ENCODE measurements at places on chromosomes 5 and 9.

- DNase-seq = no peak
Measured at GRCh38 chr5:173056783-173057061, 570 bp downstream of the CREBRF start.

DNA sequence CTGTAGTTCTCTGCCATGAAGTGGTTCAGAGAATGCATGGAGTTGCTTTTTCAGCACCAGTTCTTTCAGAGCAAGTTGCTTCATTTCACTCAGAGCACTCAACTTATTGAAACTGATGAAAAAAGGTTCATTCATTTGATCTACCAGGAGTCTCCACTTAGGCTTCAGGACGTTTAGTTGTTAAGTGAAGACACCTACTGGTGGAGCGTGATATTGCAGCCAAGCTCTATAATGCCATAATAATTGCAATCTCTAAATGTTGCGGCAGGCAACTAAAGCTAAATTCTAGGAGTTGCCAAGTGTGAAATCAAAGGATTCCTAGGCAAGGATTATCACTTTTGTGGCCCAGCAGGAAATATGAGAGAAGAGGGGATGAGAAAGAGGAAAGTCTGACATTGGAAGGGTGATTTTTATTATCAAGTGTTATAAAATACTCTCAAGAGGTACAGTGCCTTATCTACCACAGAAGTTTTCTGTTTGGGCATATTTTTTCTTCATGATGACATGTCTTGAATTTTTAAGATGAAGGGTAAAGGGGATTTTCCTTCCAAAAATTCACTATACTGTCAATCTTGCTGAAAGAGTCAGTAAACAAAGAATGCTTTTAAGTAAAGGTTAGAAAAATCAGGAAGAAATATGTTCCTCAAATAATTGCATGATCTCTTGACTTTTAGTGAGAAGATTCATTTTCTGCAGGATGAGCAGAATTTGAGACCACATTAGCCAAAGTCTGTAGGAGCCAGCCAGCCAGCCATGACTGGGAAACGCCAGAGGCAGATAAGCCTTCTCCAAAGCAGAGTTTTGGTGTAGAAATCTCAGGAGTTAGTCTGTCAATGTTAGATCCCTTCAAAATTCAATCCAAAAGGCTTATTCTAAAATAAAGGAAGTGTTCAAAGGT is 83.4 kb downstream of the SH3PXD2B start:
- peak; percentile 66 for DNase-seq

GRCh38 chr5:83551821-83552220 is 80.3 kb downstream of the VCAN start:
- DNase-seq = no peak

- no peak for DNase-seq
Measured at GRCh38 chr5:179400020-179400419, 54.8 kb upstream of the ADAMTS2 start.

DNA sequence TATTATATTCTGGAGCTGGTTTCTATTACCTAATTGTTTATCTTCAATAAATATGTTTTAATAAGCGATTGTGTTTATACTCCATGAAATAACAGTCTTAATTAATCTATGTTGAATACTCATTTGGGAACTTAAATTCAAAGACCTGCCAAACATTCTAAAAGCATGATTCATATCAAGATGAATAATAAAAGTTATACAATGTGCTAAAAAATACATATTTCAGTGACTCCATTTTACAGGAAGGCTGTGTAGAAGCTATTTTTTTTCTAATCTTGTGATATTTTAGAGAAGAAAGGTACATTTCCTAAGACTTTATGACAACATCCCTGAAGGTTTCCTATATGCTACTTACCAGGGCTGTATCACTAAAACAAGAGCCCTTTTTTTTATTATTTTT is 417.9 kb downstream of the NFIB start:
- DNase-seq = peak; percentile 40

DNA sequence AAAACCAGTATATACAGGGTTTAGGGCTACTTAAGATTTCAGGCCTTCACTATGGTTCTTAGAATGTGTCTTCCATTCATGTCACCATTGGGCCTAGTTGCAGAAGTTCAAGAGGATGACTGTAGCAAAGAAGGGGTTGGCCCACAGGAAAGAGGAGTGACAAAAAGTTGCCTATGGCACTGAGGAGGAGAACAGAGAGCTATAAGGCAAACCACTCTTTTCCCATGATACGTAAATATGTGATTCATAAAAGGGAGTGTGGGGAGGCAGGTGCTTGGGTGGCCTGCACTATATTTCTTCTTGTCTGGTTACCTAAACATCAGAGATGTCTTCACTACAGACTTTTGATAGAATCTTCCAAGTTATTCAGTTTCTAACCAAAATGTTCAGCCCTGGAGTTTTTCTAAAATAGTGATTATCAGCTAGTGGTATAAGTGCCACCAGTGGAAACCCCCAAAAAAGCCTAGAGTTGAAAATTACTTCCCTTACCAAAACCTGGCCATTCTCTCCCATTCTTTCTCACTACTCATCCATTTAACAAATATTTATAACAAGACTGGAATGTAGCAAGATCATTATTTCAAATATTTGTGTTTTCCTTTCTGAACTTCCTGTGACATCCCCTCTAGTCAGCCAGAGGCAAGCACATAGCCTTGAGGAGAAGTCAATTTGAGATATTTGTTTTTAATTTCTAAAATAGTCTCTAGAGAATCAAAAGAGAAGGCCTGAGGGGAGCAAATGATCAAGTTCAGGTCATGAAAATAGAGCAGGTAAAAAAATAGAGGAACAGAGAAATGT is 367.4 kb downstream of the EFNA5 start:
- peak; percentile 54 for DNase-seq

DNA sequence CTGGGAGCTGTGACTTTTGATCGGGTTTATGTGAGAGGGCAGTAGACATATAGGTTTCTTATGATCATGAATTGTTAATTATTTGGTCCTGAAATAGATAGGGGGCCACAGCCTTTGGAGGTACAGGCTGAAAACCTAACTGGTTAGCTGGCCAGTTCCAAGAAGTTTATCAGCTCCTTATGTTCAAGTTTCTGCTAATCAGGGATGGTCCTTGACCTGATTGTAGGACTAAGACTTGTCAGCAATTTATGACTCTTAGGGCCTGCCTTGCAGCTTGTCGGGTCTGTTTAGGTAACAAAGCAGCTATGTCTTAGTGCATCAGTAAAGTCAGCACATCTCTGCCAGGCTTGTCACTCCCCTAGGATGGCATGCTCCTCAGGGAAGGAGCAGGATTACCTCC is 151.8 kb upstream of the RUSC2 start:
- no peak for DNase-seq

DNA sequence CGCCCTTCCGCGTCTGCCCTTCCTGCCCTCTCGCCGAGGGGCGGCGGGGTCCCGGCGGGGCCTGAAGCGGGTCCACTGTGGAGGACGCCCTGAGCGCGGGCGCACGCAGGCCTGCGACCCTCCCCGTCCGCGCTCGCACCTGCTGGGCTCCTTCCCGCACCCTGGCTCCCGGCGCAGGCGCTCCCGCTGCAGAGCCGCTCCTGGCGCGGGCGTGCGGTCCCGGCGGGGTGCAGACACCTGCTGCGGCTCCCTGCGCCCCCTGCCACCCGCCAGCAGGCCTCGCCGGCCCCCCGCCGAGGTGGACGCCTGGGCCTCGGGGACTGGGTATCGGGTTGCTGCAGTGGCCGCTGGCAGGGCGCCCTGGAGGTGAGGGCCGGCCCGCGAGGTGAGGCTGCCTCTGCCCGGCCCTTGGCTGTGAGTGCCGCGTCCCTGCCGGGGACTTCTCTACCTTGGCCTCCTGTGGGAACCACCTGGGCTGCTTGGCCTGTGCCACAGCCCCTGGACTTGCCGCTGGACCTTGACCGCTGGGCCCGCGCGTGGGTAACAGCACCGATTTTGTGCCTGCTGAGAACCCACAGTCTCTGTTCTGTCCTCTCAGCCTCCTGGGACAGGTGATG is 627 bp downstream of the ARRDC1 start:
- DNase-seq = no peak

DNA sequence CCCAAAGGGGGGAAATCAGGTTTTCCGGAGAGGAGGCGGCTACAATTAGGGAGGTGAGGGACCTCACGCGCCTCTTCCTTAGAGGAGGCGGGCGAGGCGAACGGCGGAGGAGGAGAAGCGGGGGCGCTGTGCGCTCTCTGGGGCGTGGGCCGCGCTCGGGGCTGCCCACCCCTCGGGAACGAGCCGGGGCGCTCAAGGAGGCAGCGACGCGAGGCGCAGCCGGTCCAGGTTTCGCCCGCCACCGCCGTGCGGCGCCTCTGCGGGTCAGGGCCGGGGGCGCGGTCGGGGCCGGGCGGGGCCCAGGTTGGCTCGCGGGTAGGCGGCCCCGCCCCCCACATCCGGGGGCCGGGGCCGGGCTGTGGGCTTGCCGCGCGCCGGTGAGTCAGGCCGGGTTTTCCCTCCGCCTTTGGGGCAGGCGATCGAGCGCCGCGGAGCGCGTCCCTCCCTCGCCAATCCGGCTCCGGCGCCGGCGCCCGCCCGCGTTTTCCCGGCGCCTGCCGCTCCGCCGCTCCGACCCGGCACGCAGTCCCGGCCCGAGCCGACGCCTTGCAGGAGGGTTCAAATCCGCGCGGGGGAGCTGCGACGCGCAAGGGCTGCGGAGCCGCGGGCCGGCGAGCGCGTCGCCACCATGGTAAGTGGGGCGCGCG is at the start of gene N4BP3:
N4BP3 (plus strand) TSS at position 392 of the 647 bp plus-strand sequence. CDS start 6,052 bp downstream, outside the sequence.
- peak; percentile 91 for DNase-seq

DNA sequence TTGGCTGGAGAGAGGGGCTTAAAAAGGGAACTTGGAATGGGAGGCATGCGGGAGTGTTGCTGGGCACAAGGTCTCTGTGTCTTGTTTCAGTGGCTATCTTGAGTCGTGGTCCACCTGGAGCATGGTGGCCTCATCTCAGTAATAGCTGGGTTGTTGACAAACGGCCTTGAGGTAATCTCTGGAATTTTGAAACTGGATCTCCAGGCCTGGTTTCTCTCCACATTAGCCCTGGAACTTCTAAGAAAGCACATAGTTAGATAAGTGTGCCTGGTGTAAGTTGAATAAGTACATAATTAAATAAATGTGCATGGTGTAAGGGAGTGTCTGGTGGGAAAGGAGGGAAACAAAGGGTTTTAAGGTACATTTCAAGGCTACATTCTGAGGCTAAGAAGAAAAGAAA is 62.2 kb downstream of the INIP start:
- no peak for DNase-seq

- no peak for DNase-seq
Measured at GRCh38 chr9:99868845-99869244, 37.6 kb upstream of the STX17 start.

DNA sequence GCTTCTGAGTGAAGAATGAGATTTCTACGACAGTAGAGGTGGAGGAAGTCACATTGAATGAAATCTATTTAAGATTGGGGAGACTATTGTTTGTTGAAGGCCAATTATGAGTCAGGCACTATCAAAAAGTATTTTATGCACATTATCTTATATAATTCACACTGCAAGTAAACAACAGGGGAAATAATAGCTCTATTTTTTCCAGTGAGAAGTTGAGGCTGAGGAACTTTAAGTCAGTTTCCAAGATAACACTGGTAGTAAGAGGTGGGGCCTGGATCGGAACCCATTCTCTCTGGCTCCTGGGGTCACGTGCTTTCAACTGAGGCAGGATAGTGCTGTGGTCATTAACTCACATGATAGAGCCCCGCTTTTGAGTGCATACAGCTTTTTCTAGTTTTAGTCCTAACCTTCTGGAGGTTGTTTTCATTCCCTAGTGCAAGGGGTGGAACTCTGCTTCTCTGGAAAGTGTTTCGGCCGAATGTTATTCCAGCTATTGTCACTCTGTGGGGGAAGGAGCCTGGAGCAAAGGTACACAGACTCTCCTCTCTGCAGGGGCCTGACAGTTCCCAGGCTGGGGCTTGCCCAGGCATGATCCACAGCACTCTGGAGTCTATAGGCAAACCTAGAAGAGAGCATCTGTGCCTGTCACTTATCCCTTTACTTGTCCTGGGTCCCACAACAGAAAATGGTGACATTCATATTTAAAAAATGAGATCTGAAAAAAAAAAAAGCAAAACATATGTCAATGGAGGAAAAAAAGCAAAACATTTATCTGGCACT is 352.4 kb upstream of the ACTBL2 start:
- DNase-seq = peak; percentile 95

DNA sequence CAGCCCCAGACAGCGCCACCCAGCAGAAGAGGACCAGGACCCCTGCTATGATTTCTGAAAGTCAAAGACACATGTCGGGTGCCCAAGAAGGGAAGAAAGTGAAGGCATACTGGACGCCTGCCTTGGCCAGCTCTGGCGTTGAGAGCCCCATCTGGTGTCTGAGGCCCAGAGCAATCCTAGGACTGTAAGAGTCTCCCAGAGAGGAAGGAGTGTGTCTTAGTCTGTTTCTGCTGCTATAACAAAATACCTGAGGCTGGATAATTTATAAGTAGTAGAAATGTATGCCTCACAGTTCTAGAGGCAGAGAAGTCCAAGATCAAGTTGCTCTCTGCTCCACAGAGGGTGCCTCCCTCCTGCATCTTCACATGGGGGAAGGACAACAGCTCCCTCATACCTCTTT is 10.8 kb downstream of the RASGEF1C start:
- no peak for DNase-seq

- DNase-seq = no peak
Measured at GRCh38 chr9:136537896-136538598, 7.8 kb downstream of the NOTCH1 start.

DNA sequence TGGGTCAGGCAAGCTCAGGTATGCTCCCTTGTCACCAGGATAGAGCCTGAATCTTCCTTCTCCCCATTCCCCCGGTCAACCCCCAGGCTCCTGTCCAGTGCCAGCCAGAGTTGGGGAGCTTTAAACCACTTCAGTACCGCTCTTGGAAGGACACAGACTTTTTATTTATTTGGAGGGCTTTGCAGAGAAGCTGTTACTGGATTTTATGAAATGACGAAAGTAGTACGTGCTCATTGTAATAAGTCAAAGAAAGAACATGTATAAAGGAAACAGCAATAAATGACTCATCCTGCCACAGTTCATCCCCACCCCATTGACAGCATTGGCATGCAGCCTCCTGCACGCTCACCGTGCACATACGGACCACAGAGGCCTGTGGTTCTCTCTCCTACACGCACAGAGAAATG is 230.3 kb downstream of the AUH start:
- DNase-seq = peak; percentile 92

All from epithelial cell of esophagus (primary cell).